GM18507 (cell line): ENCODE measurements at places on chromosomes 11 and 22.

- DNase-seq = no peak
Measured at GRCh38 chr22:30733181-30733631, 38.5 kb downstream of the OSBP2 start.

- no peak for DNase-seq
Measured at GRCh38 chr11:121927789-121928188, 188.2 kb downstream of the BLID start.

GRCh38 chr11:119615003-119615881 is 113.8 kb downstream of the NECTIN1 start:
- peak; percentile 60 for DNase-seq

- no peak for DNase-seq
Measured at GRCh38 chr11:28420099-28420498, 311.9 kb downstream of the METTL15 start.

- no peak for DNase-seq
Measured at GRCh38 chr11:121566279-121567168, 113.8 kb upstream of the SORL1-AS1 start.

DNA sequence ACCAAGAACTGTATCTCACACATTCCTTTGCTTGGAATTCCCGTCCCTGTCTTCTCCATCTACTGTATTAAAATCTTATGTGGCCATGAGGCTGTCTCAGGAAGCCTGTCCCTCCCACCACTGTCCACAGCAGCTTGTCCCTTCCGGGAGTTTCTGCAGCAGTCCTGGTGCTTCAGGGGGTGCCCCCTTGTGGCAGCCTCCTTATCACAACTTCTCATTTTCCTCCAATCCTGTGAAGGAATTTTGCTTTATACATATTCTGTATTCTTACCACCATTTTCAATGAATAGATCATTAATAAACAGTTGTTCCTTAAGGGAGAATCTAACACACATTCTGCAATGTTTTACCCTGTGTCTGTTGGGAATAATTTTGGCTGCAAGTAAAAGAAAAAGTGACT is 220.4 kb upstream of the RAG2 start:
- DNase-seq = no peak

DNA sequence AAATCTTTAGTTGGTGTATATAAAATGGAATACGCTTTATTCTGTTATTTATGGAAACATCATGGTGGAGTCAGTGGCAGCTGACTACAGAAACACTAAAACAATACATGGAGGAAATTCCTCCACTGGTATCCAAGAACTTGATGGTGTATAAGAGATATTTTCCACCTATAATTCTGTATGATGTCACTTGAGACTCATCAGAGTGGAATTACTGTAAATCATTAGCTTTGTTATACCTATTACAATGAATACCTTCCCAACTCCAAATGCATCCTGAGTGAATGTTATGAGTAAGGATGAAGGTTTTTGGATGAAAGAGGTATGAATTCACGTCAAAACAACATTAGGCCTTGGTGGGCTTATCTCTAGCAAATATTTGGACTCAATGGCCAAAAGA is 258.5 kb upstream of the SORL1-AS1 start:
- DNase-seq = no peak

DNA sequence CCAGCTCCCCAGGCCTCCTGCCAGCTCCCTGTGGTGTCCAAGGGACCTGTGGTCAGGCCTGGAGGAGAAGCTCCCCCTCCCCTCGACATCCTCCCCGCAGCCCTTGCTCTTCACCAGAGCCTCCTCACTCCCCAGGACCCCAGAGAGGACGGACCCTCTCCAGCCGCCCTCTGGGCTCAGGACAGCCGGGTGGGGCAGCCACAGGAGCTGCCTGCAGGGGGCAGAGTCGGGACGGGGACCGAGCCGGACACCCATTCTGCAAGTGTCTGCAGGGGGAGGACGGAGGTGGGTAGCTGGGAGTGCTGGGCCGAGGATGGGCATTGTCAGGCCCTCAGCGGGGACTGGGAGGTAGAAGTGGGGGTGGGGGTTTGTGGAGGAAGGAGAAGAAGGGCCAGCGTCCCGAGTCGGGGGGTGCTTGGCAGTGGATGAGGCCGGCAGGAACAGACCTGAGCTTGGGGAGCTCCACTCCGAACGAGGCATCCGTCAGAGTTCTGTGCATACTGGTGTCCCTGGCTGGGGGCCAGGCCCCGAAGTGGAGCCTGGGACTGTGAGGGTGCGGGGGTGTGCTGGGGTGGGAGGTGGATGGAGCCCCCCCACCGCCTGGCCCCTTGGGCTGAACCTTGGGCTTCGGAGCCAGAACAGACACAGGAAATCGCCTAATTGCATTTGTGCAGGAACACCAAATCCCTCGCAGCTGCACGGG is 15.2 kb downstream of the PRR33 start:
- no peak for DNase-seq

DNA sequence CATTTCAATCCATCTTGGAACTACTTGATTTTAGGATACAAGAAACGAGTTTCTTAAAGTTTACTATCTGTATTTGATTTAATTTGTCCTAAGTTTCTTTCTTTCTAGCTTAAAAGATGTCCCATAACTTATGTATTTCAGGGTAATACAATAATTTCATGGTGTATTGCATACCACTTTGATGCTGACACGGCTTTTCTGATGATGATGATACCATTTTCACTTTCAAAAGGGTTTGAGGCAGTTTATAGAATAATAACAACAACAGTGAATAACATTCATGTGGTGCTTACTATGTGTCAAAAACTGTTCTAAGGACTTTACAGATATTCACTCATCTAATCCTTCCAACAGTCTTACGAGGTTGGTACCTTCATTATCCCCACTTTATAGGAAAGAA is 33.2 kb upstream of the POU2AF1 start:
- DNase-seq = no peak

GRCh38 chr11:131688048-131688693 is 317.8 kb downstream of the NTM start:
- peak; percentile 45 for DNase-seq

DNA sequence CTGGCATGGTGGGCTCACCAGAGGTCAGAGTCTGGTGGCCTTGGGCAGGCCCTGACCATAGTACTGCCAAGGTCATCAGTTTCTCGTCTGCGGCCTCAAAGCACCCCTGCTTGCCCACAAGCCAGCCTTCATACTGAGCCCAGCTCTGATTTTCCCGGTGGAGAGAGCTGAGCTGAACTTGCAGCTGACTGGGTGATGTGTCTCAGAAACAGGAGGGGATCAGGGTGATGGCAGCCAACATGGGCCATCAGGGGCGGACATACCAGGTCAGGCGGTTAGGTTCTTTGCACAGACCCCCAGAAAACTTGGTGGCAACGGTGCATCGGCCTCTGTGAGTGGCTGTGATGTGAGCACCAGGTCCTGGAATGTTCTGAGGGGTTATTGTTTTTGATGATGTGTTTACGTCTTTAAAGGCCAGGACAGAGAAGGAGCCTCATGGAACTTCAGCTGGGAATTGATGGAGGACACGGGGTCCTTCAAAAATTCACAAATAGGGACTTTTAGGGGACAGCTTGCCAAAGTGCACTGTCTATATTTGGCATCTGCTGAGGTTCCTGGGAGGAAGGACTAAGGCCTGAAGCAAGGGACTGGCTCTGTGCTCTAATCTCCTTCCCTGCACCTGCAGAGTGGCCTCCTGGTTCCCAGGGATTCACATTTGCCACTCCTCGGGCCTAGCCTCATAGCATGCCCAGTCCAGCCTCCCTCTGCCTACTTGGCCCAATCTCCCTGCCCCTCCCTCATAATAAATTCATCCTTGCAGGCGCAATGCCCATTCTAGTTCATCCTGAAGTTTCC is 131.2 kb downstream of the OSBP2 start:
- DNase-seq = no peak

DNA sequence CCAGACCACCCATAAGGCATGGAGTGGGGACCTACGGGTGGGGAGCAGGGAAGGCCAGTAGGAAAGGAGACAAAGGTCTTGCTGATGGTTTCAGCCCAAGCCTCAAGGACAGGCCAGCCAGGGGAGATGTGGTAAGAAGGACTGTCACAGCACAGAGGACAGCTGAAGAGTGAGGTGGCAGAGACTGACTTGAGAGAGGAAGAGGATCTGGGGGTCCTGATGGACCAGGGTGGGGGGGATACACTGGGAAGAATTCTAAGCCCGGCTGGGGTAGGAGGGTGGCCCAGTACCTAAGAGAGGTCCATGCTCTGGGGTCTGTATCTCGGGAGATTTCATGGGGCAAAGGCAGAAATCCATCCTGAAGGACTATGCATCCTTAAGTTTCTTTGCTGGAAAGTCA is 66.1 kb upstream of the THY1 start:
- DNase-seq = no peak

DNA sequence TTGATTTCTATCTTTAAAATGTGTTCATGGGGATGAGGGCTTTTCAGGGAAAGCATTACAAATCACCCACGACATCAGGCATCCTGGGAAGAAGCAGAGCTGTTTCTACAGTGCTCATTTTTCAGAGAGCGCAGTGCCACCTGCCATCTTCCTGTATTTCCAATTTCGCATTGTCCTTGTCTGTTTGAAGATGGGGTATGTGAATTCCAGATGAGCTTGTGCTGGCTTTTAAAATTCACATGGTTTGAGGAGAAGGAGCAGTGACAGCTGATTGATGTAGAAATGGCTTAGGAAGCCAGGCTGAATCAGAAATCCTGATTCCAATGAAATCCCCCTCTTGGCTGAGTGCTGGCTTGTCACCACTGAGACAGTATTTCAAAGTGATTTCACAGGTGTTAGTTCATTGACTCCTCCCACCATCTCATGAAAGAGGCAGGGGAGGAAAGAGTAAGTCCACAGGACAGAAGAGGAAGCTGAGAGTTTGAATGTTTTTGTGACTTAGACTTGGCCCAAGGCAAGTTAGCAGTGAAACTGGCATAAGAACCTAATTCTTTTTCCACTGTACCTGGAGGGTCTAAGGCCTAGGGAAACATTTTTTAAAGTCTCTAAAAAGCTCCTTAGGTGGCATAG is 344.6 kb upstream of the C11orf87 start:
- DNase-seq = no peak

GRCh38 chr11:11499300-11499699 is 122.5 kb downstream of the GALNT18 start:
- no peak for DNase-seq

GRCh38 chr22:18001040-18001893 is 23.1 kb downstream of the MICAL3 start:
- peak; percentile 48 for DNase-seq

- DNase-seq = no peak
Measured at GRCh38 chr11:75719340-75720239, 2.0 kb downstream of the MOGAT2 start.

DNA sequence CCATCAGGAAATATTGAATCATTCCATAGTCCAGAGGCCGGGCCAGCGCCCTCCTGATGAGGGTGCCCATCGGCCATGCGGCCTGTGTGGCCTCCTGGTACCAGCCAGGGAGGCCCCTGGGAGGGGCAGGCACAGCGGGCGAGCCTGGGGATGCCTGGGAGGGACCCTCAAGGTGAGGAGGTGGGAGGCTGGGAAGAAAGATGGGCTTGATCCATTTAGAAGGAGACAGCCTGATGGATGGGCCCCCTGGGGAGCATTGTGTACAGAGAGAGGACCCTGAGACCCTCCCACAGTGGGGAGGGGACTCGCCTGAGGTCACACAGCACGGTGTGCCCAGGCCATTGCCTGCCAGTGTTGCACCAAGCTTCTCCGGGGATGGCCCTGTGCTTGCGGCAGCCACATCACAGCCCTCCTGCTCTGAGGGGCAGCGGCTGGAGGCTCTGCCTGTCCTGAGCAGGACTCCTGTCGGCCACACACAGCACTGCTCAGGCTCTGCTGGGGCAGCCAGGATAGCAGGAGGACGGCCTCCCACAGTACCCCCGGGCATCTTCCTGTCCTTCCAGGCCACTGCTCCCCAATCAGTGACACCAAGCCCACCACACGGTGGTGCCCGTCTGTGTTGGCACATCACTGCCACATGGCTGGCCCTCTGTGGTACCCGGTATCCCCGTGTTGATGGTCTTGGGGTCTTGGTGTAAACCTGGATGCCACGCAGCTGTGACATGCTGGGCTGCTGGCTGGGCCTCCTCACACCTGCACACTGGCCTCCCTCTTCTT is 290.0 kb downstream of the TBC1D22A start:
- no peak for DNase-seq

- no peak for DNase-seq
Measured at GRCh38 chr22:27638329-27639233, 163.0 kb downstream of the MN1 start.

DNA sequence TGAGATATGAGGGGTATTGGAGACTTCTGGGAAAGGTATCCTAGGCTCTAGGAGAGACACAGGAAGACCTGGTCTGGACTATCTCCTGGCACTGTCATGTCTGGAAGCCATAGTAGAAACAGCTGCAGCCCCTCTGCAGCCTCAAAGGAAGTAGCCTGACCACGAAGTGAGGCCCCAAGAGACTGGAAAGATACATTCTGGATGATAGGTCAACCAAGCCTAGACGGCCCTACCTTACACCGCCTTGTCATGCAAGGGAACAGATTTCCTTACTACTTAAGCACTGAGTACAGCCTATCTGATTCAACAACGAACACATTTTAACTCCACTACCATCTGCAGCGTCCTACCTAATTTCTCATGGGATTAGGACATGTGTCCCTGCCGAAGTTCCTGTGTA is 31.1 kb downstream of the UQCR10 start:
- DNase-seq = peak; percentile 4

GRCh38 chr11:316891-317301 is 3.1 kb downstream of the IFITM1 start:
- DNase-seq = no peak

GRCh38 chr11:125295931-125296330 is 131.4 kb downstream of the PKNOX2 start:
- DNase-seq = no peak

- no peak for DNase-seq
Measured at GRCh38 chr22:25548866-25549464, 15.5 kb upstream of the GRK3 start.

DNA sequence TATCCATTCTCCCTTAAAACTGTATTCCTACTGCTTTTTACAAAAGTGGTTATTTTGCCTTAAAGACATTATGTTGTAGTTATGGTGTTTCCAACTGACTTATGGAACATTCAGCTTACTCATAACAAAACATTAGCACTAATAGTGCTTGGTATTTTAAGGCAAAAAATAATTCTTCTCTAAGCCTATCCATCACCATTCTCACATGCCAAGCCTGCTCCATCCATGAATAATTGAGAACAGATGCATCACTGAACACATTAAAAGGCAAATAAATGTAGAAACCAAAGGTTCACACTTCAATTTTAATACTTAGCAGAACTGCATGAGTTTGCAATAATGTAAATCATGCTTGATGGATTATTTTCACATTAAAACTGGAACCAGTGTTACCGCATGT is 42.3 kb upstream of the DDI1 start:
- DNase-seq = no peak

- peak; percentile 25 for DNase-seq
Measured at GRCh38 chr11:33920838-33921613, 29.1 kb upstream of the LMO2 start.

DNA sequence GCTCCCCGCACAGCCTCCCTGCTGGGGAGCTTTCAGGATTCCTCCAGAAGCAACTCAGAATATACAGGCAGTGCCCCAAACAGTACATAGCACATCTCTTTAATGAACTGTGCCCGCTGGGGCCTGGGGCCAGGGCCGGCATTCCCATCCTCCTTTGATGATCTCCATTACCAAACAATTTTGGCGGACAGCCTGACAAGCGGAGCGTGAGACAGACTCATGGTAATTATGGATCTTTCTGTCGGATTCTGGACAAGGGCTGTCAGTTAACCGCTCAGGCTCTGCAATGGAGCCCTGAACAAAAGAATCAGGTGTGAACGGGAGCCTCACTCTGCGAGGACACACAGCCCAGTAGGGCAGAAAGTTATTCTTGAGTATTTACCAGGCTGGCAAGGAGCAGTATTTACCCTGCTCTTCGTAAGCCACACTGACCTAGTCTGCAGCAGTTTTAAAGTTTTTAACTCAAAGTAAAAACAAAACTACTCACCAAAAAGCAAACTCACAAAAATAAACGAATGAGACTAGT is 174.0 kb downstream of the TBC1D22A start:
- no peak for DNase-seq

- DNase-seq = no peak
Measured at GRCh38 chr11:69131121-69131566, 24.6 kb upstream of the SMIM38 start.
